ENCODE measurements at places on chromosomes 12 and 14.

DNA sequence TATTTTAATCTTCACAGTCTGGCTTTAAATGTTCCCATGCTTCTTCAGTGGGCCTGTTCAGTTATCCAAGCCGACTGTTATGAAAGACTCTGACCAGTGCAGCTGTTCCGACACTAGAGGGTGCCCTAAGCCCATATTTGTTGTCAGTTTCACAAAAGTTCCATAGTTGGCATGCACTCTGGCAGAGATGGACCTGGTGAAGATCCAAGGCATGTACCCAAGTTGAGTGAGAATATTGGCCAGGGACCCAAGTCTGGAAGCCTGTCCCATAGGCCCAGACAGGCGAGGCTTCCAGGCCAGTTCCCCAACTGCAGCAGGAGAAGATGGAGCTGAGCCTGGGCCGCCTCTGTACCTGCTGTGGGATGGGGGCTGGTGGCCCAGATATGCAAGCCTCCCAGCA, 27.4 kb upstream of the GUCY2C start:
- DNase-seq, result peak; percentile 85

GRCh38 chr14:91241863-91242262, 2.6 kb downstream of the GPR68 start:
- peak; percentile 93 for DNase-seq

DNA sequence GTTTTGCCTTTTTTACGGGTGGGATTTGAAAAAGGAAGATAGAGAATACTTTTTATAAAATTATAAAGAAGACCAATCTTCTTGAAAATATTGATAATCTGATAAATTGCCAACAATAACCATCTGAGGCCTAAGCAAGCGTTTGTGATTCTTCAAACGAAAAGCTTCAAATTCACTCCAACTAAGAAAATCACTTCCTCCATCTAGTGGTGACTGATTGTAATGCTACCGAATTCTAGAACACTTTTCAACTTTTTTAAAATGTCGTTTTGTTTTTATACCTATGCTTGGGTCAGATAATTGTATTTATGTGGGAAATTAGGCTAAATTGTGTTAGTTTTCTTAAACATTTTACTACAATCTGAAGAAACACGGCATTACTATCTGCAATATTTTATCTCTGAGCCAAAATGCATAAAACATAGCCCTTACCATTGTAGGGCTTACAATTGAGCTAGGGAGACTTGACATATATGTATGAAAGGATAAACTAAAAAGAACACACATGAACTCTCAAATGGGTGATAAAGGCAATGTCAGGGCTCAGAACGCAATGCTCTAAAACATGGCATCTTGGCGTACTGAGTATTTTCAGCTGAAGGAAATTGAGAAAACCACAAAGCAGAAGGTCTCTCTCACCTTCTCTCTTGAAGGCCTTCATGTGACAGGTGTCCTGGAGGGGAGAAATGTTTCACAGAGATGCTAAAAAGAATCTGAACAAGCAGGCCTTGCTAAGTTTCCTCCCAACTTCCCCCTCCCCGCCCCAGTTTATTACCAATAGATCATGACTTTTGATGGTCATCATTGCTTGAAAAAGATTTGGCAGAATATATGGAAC, 36.8 kb upstream of the G2E3 start:
- peak; percentile 88 for DNase-seq

GRCh38 chr14:20668969-20669368, 15.4 kb upstream of the RNASE4 start:
- no peak for DNase-seq

DNA sequence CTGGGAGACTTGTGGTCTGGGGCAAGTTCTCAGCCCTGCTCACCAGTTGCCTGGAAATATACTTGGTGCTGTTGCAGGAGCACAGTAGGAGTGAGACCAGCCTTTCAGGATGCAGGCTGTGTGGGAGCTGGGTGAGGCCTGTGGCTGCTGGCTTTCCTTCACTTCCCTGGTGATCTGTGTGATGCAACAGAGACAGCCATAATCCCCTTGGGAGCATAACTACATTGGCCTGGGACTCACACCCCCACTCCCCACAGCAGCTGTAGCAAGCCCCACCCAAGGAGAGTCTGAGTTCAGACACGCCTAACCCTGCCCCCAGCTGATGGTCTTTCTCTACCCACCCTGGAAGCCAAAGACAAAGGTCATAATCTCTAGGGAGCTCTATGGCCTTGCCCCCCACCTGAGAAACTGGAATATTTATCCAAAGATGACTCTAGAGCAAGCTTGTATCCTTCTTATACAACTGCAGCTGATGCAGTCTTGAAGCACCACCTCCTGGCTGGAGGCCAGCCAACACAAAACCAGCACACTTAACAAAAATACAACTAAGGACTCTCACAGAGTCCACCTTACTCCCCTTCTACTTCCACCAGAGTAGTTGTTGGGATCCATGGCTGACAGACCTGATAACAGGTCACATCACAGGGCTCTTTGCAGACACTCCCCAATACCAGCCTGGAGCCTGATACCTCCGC, 190.4 kb upstream of the CPNE8 start:
- no peak for DNase-seq

DNA sequence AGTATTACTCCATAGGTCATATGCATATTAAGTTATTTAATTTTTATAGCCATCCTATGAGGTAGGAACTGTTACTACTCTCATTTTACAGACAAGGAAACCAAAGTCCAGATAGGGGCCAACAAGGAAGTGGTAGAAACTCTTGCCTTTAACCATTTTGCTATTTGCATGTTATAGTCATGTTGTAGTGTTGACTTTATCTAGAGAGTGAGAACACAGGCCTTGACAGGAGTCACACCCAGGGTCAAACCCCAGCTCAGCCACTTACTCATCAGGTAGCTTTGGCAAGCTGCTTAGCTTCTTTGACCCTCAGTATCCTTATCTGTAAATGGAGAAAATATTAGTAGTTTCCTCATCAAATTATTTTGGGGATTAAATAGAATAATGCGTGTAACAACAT, 156.2 kb downstream of the CAND1 start:
- no peak for DNase-seq

DNA sequence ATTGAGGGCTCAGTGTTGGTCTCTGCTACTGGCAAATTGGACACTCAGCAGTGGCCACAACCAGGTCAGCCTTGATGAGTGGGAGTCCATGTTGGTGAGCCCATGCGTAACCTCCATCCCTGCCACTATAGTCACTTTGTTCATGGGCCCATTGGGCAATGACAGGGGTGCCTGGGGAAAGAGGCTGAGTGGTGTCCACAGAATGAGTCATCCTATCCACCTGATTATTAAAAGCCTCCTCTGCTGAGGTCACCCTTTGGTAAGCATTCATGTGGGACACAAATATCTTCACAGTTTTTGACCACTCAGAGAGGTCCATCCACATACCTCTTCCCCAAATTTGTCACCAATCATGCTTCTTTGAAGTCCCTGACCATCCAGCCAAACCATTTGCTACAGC, 50.0 kb downstream of the FIGNL2 start:
- no peak for DNase-seq

DNA sequence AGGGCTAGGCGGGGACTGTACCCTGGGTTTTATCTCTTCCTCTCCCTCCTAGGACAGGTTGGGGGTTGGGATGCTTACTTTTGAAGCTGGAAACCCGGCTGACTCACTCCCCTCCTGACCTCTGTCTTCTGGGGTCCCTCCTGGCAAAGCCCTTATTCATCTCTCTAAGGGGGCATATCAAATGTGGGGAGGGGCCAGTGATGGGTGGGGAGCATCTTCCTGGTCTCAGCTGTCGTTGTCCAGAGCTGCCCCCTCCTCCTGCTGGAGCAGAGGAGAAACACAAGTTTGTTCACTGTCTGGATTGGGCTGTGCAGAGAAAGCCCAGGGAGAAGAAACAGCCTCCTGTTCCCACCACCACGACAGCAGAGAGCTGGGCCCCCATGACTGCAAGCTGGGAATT, 85.8 kb downstream of the TNFAIP2 start:
- DNase-seq, result no peak

GRCh38 chr14:74190927-74191575, 48.2 kb upstream of the VSX2 start:
- DNase-seq, result no peak

- DNase-seq, result no peak
Observed at GRCh38 chr12:103241184-103241583, 254.6 kb downstream of the C12orf42 start.

GRCh38 chr12:78571953-78572352, 292.6 kb upstream of the SYT1 start:
- DNase-seq, result no peak

DNA sequence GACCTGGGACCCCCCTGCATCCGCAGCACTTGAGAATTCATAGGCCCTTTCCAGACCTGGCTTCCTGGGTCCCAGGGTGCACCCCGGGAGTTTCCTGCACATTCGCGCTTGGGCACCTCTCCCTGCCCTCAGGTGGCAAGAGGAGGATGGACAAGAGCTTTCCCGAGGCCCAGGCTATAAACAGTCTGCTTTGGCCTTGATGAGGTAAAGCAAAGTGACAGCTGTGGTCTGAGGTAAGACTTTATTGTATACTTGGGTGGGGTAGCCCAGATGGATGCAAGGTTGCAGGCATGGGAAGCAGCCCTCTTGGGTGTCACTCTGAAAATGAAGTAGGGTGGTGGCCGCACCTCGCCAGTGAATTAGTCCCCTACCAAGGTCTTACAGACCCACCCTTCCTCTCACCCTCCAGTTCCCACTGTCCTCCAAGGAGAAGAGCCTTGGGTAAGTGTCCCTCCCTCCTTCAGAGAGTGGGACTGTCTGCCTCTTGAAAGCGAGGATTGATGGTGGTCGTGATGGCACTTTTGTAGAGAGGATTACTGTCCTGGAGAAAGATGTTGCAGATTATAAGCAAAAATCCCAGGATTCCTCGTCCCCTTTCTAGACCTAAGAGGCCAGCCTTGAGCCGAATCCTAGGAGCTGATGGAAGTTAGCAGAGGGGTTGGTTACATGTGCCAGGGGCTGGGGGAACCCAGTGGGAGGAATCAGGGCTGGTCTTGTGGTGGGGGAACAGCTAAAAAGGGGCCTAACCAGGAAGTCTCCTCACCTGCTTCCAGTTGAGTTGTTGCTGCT, 10.6 kb upstream of the CSAD start:
- peak; percentile 41 for DNase-seq

GRCh38 chr12:113239288-113239771, 18.1 kb downstream of the TPCN1 start:
- DNase-seq, result no peak

DNA sequence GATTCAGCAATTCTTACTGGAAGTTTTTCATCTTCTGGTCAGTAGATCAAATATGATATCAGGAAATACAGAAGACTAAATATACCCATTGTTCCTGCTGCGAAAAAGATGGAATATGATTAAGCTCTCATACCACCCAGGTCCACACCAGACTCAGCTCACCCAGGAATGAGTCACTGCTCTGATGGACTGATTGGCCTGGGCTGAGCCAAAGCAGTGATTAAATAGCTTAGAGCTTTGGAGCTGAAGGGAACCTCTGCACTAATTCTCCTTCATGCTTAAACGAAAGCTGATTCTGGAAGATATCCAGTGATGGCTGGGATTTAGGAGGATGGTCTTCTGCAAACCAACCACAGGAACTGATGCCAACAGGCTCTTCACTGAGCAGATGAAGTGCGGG, 62.0 kb upstream of the SYT1 start:
- no peak for DNase-seq

DNA sequence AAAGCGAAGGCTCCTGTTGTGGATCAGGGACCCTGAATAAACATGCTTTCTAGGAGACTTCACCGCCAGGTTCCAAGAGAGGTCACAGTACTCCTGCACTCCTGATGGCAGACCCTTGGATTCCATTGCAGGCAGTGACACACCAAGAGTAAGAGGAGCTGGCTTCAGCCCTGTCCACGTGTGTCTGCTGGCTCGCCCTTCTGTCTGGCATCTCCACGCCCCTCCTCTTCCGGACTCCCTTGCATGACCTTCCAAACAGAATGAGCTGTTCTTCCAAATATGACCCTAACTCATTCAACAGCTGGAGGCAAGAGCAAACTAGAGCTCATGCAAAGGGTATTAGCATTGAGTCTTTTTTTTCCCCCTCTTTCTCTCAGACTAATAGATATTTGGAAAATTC, 233.0 kb upstream of the PLEKHG7 start:
- DNase-seq, result no peak

GRCh38 chr12:115953450-115953849, 324.0 kb downstream of the MED13L start:
- DNase-seq, result no peak
